AG09309 (cell line): ENCODE measurements at places on chromosomes 1 and 21.
A peak's percentile ranks its signal among the peaks of the same experiment; 100 is the strongest.

DNA sequence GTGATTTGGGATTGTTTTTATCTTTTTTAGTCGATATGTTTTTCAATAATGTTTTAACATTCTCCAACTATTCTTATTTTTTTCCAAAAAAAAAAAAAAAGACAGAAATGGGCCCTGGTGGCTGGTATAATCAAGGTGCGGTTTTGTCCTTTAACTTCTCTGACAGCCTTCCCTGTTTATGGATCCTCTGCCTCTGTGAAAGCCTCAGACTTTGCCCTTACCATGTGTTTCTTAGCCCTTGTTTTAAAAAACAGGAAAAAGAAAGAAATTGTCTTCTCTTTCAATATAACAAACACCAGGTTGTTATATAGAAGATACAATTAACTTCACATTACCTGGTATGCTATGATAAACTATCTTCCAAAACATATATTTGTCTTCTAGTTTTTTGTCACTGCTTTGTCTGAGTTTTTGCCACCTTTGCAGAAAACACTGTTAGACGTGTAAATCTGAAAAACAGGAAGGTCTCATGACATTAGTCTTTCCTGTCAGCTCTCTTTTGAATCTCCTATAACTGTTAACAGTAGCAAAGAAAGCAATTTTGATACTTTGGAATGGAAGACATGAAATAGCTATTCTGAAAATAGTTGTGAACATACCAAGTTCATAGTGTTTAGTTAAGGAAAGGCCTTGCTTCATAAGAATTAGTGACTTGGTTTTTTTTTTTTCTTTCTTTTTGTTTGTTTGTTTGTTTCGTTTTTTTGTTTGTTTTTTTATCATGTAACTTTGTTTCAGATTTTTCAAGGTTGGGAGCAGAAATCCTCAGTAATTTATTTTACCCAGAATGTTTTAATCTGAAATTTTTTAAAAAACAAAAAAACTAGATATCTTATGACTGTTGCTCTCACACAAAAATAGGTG lies 31.7 kb upstream of the CACYBP start:
- no peak for DNase-seq

GRCh38 chr1:29478151-29478791 lies 241.9 kb downstream of the PTPRU start:
- no peak for DNase-seq

GRCh38 chr1:44609412-44609767 lies 64.9 kb downstream of the TMEM53 start:
- no peak for DNase-seq

DNA sequence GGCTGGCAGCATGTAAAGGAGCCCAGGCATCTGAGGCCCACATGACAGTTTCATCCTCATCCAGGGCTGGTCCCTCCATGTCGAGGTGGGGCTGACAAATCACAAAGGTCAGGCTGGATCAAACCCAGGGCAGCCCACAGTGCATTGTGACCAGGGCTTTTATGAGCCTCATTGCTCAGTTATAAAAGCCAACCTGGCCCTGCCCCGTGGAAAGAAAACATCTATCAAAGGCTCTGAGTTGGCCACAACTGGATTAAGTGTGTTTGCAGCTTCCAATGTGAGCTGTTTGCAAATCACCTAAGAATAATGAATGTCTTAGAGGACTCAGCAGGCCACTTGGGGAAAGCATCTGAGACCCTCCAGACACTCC lies 45.4 kb downstream of the GRHL3 start:
- DNase-seq: no peak

- DNase-seq: no peak
Measured at GRCh38 chr1:80427881-80428280, 1372.9 kb upstream of the ADGRL2 start.

- DNase-seq: peak; percentile 79
Measured at GRCh38 chr1:66542811-66543767, 9.1 kb downstream of the SGIP1 start.

DNA sequence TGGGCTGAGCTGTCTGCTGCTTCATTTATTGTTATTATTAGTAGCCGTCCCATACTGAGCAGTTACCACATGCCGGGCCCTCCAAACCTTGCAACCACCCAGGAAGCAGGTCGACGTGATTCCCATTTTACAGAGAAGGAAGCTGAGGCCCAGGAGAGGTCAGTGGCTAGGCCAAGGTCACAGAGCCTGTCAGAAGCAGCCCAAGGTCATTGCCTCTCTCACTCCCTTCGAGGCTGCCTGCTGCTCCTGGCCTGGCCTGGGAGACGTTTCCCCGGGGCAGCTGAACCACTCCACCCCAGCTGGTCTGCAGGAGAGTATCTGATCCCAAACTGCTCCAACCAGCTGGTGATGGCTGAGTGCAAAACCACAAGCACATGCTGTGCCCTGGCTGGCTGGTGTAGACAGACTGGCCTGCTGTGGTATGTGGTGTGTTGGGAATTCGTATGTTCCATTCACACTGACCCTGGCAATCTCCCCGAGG lies 6.5 kb downstream of the PADI4 start:
- no peak for DNase-seq

DNA sequence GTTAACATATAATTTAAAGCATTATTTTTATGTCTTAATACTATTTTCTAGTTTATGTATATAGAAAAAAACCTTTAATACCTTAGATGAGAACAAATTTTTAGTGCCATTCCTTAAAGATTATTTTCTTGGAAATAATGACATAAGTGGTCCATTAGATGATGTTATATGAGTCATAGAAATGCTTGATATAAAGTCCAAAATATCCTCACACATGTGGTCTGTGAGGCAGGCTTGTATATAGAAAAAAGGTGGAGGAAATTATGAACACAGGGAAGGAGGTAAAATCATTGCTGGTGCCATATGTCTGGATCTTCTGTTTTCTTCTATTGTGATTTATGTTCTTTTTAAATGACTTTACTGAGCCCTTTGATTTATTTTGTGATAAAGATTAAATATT lies 79.3 kb downstream of the MAP3K7CL start:
- no peak for DNase-seq

DNA sequence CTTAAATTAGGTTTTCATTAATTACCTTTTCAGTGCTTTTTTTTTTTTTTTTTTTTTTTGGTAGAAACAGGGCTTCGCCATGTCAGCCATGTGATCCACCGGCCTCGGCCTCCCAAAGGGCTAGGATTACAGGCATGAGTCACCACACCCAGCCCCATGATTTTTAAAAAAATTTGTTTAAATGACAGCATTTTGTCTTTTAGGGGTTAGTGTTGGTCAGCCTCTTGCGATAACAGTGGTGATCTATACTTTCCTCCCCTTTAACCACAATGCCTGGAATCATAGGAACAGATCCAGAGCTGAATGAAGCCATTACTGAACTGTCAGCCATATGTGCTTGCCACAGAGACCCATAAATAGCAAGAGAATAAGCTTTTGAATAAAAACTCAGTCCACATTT lies 73.9 kb downstream of the CACHD1 start:
- no peak for DNase-seq

DNA sequence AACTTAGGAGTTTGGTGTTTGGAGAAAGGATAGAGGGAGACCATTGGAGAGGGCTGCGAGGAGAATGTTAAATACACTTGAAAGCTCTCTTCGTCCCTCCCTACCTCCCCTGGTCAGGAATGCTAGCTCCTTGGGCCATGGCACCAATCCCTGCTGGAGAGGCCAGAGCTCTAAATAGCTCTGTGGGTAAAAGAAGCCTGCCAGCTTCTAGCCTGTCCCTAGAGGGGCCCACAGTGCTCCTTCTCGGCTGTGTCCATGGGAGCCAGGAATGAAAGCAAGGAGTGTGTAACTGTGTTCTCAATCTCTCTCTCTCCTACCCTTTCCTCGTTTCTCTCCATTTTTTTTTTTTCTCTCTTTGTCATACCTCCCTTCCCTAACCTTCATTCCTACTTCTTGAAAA lies at the start of gene CCDC190:
Gene CCDC190 (minus strand): TSS at position 75 of the 400 bp plus-strand sequence. CDS start 1,529 bp downstream, outside the sequence.
- DNase-seq: no peak

DNA sequence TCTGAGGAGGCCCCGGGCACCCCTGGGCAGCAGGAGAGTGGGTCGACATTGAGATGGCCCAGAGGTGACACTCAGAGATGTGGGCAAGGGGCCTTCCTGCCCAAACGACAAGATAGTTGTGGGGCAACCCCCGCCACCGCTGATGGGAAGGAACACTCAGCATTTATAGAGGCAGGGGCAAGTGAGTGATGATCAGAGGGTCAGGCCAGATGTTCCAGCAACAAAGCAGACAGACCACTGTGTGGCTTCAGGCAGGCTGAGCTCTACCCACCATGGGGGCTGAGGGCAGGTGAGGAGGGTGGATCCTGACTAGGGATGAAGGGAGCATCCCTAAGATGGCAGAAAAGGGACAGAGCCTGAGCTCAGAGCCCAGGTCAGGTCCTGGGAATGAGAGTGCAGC lies 362.7 kb downstream of the PTPRU start:
- DNase-seq: no peak

DNA sequence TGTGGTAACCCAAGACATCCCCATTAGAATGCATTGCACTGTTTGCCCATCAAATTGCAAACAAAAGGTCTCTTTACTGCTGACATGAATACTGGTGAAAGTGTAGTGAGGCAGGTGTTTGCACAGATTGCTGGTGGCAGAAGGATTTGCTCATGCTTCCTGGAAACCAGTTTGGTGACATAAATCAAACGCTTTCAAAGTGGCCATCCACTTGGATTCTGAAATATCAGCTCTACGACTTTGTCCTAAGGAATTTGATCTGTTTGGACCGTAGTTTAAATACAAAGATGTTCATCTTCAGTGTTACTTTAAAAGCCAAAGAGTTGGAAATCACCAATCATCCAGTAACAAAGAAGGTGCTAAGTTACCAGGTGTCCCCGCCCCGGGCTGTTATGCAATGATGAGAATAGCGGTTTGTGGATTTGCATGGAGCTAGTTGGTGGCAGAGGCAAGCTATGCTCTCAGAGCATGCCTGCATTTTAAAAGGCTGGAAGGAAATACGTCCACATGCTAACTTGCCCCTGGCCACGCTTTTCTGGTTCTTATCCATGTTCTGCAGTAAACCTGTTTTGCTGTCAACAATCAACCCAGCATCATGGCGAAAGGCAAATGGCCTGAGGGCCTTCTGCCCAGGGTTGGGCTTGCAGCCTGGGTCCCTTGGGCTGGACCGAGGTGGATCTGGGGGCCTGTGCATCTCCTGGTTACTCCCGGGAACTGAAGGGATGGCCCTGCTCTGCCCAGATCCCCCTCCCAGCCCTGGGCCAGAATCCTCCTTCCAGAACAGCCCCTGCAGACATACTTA lies 49.2 kb downstream of the UMODL1 start:
- DNase-seq: no peak

DNA sequence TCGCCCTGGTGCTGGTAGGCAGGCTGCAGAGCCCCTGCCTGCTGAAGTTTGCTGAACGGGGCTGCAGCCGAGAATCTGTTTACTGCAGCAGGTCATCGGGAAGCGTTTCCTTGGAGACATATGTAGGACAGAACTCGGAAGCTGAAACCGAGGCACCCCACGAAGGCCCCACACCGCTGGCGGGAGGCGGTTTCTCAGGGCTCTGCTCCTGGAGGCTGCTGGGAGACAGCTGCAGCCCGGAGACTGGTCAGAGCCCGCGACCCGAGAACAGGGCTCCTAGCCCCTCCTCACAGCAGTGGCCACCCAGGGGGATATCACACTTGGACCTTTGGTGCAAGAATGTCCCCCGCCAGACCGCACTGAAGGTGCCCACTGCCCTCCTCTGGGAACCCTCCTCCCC lies 12.7 kb upstream of the PLCH2 start:
- no peak for DNase-seq

DNA sequence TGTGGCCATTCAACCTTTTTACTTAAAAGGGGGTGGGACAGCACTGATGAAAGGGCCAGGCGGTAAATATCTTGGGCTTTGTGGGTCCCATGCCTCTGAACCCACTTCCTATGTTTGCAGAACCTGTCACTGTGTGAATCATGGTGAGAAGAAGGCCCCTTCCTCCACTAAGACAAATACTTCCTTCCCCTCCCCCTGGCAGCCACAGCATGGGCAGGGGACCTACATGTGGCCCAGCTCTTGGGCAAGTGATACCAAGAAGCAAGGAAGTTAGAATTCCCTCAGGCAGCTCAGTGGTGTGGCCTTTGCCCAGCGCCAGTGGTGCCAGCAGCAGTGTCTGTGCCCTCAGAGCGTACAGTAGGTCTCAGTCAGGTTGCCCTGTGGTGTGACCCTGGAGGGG lies 168.6 kb downstream of the TRIM33 start:
- no peak for DNase-seq

- DNase-seq: no peak
Measured at GRCh38 chr1:27357281-27358037, 9.3 kb downstream of the MAP3K6 start.

GRCh38 chr1:157878059-157878458 lies 36.5 kb upstream of the CD5L start:
- peak; percentile 13 for DNase-seq

DNA sequence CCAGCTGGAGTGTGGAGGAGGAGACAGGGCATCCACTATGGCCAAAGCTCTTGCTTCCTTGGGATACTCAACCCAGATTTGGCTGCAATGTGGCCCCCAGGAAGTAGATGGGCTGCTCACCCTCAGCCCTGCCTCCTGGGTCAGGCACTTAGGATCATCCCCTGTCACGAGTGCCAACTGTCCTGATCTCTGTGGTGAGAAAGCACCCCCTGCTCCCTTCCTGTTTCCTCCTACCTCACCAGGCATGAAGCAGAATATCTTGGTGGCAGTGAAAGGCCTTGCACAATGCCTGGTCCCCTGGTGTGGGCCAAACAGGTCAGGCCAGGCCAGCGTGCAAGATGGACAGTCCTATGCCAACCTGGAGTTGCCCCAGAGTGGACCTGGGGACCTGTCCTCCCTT lies 211.7 kb downstream of the GRIK3 start:
- no peak for DNase-seq

GRCh38 chr1:22907528-22907927 lies 65.1 kb downstream of the LACTBL1 start:
- no peak for DNase-seq

DNA sequence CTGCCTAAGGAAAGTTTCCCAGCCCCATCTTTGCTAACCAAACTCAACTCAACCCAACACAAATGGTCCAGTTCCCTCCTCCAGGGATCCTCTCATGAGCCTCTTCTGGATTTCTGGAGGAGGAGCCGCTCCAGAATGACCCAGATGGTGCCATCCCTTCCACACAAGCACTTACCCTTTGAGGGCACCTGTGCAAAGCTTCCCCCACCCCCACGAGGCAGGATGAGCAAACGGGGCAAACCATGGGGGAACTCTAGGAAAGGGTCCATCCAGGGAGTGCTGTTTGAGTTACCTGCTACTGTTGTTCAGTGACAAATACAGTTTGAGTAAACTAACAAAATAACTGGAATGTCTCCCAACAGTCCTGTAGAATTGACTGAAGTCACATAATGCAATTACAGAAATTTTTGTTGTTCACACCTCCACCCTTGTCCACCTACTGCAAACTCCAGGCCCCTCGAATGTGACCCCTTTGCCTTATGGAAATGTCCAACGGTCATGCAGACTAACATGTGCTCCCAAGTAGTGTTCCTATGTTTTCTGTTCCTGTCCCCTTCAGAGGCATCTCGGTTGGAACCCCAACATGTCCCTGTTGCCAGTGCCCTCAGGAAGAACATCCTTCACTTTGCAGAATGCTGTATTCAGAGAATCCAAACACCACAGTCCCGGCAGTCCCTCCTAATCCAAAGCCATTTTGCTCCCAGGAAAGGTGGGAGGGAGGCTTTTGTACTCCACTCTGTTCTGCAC lies 160.1 kb downstream of the RRAGC start:
- DNase-seq: no peak
